Activated T-cell treated with anti-CD3 and anti-CD28 coated beads, Interleukin-2, amount 50 U/mL, for 24 hours (primary cell): ENCODE measurements at places on chromosomes 1 and 21.

DNA sequence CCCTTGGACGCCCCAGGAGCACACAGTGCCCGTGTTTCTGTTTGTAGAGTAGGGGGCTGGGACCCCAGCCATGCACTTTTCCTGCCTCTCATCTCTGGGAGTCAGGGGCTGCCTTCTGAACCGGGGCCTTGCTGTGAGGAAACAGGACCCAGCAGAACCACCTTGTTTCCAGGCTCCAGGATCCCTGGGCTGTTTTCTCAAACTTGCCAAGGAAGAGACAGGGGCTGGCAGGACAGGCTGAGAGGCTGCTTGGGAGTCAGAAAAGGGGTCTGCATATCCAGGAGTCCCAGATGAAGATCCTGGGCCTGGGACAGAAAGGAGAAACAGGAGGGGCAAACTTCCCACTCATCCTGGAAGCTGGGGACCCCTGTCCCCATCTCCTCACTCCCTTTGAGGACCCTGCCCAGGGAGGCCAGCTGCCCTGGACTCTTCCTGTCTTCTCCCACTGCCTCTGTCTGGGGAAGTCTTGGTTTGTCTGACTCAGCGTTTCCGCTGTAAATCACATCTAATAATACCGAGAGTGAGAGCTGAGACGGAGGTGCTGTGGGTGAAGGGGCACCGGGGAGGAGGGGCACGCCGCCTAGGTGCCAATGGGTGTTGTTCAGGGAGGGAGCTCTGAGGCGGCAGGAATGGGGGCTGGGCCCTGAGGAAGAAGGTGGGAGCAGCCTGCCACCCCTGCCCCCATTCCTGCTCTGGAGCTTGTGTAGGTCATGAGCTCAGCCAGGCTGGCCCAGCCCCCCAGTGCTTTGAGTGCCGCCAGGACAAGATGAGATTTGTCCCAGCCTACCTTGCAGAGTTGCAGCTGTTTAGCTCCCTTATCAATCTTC lies 16.7 kb downstream of the POU3F1 start:
- peak; percentile 84 for DNase-seq

- no peak for DNase-seq
These were observed 109.0 kb downstream of the SDCCAG8 start for GRCh38 chr1:243364866-243365265.

GRCh38 chr1:93675271-93675670 lies 6.4 kb downstream of the BCAR3 start:
- no peak for DNase-seq

DNA sequence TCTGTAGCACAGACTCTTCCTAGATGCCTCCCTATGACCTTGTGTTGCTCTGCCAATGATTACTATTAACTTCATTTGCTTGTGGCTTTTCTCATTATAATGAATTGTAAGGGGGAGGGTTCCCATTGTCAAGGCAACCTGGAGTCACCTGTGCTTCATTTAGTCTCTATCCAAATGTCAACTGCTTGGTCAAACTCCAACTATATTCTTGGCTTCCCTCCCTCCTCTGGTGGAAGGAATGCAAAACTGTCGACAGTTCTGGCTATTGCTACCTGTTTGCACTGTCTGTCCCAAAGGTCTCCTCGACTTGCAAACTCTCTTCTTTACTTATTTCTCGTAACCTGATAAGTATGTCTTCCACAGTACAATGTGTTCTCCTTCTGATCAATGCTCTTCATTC lies 100.3 kb downstream of the CACNA1E start:
- DNase-seq, result no peak

DNA sequence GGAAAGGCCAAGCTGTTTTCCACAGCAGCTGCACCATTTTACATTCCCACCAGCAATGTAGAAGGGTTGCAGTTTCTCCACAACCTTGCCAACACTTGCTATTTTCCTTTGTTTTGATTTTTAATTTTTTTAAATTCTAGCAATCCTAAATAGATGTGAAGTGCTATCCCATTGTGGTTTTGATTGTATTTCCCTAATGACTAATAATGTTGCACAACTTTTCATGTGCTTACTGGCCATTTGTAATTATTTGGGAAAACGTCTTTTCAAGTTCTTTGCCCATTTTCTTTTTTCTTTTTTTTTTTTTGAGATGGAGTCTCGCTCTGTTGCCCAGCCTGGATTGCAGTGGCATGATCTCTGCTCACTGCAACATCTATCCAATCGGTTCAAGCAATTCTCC lies 53.9 kb downstream of the VCAM1 start:
- DNase-seq, result no peak

DNA sequence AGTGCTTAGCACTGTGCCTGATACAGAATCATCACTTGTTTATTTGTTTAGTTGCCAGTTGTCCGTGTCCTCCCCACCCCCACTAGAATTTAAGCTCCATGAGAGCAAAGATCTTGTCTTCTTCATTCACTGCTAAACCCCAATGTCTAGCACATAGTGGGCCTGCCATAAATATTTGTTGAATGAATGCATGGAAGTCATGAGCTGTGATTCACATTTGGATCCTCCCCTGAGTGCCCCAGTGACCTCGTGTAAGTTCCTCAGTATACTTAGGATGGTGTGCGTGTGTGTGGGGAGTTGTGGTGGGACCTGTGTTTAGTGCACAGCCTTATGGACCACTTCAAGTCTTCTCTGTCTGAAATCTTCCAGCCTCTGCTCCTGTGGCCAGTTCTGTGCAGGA lies 23.1 kb downstream of the IER5 start:
- DNase-seq, result no peak

DNA sequence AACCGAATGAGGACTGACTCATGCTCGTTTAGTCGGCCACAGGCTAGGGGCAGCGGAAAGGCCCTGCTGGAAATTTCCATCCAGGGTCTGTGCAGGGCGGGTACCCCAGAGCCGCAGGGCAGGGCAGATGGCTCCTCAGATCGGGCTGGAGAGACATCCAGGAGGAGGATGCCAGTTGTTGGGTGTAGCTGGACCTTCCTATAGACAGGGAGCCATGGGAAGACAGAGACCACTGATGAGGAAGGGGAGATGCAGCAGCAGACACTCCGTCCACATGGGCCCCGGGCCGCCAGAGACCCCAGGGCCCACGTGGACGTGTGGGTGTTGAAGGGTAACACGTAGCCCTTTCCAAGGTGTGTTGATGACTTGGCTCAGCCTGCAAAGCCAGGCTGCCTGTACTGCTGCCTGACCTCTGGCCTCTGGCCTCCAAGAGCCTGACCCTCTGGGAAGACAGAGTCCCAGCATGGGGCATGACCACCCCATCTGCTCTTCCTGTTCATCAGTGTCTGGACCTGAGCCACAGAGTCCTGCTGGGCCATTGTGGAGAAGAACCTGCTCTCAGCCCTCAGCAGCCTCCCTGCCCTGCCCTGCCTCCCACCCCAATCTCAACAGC lies 4.8 kb downstream of the GNG4 start:
- no peak for DNase-seq

DNA sequence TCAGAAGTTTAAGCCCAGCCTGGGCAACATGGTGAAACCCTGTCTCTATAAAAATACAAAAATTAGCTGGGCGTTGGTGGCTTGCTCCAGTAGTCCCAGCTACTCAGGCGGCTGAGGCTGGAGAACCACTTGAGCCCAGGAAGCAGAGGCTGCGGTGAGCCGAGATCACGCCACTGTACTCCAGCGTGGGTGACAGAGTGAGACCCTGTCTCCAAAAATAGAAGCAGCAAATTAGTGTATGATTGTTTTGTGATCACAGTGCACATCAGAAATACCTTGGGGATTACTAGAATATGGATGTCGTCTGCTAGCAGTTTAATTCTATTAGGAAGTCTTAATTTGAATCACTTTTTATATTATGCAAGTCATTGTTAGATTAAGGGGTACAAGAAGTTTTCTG lies 59.0 kb downstream of the ZBTB17 start:
- no peak for DNase-seq

DNA sequence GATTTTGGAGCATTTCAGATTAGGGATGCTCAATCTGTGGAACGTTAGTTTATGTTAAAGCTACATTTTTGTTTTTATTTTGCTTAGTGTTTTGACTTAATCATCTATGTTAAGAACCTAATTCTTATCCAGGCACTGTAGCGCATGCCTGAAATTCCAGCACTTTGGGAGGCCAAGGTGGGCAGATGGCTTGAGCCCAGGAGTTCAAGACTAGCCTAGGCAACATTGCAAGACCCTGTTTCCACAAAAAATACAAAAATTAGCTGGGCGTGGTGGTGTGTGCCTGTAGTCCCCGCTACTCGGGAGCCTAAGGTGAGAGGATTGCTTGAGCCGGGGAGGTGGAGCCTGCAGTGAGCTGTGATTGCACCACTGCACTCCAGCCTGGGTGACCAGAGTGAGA lies 23.4 kb downstream of the FNBP1L start:
- no peak for DNase-seq

- DNase-seq, result no peak
These were observed 23.7 kb upstream of the TMCO2 start for GRCh38 chr1:40224040-40224439.

DNA sequence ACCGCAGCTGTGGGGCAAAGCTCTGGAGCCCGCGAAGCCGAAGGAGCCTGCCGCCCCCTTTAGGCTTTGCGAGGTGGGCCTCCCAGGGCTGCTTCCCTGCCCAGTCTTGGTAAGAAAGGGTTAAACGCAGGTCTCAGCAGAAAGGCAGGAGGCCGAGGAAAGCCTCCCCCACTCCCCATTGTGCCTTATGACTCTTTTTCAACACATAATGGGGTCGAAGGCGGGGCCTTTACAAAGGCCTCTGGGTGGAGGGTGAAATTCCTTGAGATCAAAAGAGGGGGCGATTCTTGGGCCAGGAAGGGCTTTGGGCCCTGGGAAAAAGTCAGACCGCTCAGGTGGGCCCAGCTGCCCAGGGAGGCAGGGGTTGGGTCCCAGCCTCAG lies 880 bp downstream of the ALPL start:
- DNase-seq, result no peak

DNA sequence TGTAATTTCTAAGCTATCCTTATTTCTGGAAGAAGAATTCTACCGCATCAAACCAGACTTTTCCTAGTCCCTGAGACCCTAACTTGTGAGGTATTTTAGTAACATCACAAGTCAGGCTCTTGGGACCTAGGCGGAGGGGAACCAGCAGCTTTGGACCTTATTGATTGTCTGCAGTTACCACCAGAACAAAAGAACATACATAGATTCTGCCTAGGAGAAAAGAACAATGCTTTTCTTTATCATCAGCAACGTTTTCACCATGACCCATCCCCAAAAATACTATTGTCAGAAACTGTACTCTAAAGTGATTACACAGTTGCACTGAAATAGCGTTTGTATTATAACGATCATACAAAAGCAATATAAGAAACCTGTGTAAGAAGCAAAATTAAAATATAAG lies 860.4 kb downstream of the USP25 start:
- no peak for DNase-seq

- DNase-seq, result no peak
These were observed 75.4 kb downstream of the DPT start for GRCh38 chr1:168653567-168653966.

- DNase-seq, result no peak
These were observed 4.0 kb upstream of the RCAN3 start for GRCh38 chr1:24498589-24498988.

DNA sequence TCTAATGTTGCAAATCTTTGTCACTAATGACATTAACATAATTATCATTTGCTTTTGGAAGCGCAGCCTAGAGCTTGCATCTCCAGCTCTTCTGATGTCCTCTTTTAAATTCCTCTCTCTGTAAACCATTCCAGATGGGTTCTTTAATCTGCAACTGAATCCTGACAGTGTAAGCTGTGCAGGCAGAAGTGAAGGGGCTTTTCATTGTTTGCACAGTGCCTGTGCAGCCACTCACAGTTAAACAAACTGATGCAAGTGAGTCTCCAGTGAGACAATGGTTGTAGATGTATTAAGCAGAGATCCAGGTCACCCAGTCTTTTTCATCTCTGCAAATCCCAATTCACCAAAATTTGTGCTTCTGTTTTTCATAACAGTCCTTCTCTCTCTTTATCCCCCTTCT lies 22.5 kb upstream of the FCRL5 start:
- DNase-seq, result no peak

- no peak for DNase-seq
These were observed 36.7 kb downstream of the FH start for GRCh38 chr1:241482761-241483250.

GRCh38 chr1:11730429-11730891 lies 5.5 kb upstream of the AGTRAP start:
- peak; percentile 41 for DNase-seq

GRCh38 chr1:162327144-162327787 lies 49.4 kb downstream of the SPATA46 start:
- no peak for DNase-seq

GRCh38 chr1:222880587-222880986 lies 65.7 kb downstream of the DISP1 start:
- peak; percentile 39 for DNase-seq

DNA sequence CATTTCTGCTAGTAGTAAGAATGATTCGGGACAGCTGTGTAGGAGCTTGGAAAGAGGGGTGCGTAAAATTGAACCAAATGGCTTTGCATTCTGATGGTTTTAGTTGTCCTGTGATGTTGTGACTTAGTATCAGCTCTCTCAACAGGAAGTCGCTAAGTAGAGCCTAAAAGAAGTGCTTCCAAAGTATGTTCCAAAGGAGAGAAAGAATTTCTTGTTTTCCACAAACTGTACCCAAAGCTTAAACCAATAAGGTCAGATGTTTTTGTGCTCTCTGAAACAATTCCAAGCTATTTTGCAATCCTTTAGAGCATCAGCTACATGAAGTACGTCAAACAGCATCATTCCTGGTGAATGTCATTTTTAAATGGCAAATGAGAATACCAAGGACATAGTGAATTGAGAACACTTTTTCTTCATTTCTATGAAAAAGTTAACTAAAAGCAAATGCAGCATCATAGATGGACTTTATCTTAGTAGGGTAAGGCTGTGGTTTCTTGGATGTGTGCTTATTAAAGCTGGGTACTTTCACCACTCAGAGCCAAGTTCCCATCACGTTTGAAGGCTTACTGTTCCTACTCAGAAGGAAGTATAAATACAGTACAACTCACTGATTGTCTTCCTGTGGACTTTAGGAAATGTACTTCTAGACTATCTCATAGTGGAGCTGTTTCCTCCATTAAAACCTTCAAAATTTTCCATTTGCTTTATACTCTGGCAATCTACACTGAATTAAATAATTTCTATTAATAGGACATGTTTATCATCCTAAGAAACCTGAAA lies 148.6 kb downstream of the C1orf21 start:
- no peak for DNase-seq

- no peak for DNase-seq
These were observed 8.5 kb upstream of the BSND start for GRCh38 chr1:54989968-54990810.

- DNase-seq, result no peak
These were observed 57.7 kb downstream of the ATG4C start for GRCh38 chr1:62841587-62842169.

- DNase-seq, result peak; percentile 90
These were observed 23.0 kb upstream of the NEK2 start for GRCh38 chr1:211698161-211699026.

DNA sequence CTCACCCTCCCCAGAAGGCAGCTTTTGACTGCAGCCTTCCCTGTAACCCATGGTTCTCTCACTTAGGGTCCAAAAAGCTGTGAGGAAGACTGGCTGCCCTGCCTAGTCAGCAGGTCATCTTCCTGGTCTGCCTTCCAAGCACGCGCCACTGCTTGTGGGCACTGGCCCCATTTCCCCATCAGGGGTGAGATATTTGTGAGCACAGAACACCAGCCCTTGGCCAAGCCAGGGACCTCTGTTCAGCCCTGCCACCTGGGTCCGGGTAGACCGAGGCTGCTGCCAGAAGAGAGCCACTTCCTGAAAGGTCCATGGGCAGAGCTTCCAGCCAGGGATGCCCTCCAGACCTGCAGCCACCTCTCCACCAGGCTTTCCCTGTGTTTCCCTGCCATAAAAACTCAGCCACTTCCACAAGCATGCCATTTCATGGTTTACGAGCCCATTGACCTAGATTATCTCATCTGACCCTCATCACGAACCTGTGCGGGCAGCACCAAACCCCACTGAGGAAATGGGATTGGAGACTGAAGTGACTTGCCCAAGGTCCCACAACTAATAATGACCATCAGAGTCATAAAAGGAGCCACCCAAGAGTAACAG lies 40.5 kb downstream of the GLIS1 start:
- DNase-seq, result no peak
